Vagina (tissue), 2 donors: ENCODE measurements at places on chromosomes 12 and 14.

DNA sequence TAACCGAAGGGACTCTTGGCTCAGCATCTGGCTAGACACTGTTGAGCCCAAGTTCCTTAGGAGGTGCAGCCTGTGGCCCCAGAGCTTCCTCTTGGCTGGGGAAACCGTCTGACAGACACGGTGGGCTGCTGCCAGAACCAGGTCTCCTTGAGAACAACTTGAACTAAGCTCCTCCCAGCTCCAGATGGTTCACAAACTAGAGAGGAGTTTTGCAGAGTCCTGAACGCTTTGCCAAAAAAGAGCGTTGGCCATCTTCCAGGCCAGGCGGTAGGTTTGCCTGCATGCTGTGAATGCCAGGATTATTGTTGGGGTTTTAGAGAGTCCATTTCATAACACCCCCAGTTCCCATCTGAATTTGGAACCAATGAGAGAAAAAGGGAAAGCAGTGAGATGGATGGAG, 399.8 kb downstream of the RGS6 start:
- DNase-seq = no peak

GRCh38 chr12:54937376-54937775, 47.2 kb downstream of the TESPA1 start:
- DNase-seq = no peak

DNA sequence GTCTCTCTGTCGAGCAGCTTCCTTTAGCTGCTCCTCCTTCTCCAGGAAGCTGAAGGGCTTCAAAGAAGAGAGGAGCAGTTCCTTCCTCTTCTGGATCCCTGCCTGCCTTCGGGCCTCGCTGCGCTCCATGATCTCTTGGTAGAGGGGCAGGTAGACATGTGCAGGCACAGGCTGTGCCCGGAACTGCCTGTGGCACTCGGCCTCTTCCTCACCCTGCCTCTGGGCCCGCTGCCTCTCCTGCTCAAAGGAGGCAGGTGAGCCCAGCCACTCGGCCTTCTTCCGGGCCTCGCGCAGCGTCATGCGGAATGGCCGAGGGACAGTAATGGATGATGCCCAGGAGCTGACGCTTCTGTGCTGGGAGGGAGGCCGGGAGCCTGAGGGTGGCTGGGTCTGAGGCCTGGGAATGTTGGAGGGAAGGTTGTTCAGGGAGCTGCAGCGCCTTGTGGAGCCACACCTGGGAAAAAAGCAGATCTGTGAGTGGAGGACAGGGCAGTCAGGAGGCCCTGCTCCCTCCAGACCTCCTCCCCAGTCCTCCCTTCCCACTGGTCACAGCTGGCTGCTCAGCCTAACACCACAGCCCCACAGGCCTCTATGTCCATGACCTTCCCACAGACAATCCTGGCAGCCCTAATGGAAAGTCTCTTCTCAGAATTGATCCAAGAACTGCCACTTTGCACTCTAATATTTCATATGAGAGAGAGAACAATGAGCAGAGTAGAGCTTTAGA, 5.3 kb downstream of the FAM161B start:
- no peak for DNase-seq

DNA sequence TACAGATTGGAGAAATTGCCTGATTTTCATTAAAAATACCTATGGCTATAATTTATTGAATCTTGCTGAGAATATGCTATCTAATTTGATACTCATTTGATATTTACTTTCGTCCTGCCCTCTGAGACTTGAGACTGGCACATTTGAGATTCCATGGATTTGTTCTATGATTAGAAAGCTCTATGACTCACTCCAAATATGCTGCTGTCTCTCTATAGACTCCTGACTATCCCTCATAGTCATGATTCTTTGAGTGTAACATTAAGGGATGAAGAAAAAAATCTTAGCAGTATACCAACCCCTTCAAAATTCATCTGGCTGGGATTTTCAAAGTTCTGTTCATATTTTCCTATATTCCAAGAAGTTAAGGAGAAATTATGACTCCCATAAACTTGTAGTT, 191.9 kb downstream of the LRIG3 start:
- DNase-seq = no peak
